T-cell (primary cell): ENCODE measurements at places on chromosomes 16 and 17. TPM values are rescaled to one million over a fixed set of nuclear protein-coding genes. Genes with fewer than 3 reads are reported as not detected.

DNA sequence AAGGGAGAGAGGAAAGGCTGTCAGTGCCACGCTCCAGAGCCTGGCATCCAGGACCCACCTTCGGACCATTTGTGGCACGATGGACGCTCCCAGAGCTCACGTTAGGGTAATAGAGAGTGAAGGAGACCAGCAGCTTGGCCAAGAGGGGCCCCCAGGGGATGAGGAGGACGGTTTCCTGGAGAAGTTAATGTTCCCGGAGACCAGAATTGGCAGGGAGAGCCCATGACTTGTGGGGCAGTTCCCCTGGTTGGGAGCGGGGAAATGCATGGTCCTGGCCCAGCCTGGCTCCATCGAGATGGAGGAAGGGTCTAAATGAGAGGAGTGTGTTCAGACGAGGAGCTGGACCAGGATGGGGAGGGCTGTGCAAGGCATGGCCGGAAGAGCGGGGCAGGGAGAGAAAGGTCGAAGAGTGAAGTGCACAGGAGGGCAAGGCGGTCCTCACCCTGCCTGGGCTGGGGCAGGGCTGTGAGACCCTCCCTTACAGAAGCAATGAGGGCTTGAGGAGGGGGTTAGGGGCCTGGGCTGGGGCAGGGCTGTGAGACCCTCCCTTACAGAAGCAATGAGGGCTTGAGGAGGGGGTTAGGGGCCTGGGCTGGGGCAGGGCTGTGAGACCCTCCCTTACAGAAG, 2.9 kb upstream of the HIC1 start:
- no peak overlapping the region for H3K4me3 ChIP-seq
- no peaks in the 10 kb centered on the region for H3K36me3 ChIP-seq
- DNase-seq, result no peak
- H3K27me3 ChIP-seq, result peaks cover 42% of the 10 kb centered on the region

MYH2 gene
- total RNA-seq, result not detected

DNA sequence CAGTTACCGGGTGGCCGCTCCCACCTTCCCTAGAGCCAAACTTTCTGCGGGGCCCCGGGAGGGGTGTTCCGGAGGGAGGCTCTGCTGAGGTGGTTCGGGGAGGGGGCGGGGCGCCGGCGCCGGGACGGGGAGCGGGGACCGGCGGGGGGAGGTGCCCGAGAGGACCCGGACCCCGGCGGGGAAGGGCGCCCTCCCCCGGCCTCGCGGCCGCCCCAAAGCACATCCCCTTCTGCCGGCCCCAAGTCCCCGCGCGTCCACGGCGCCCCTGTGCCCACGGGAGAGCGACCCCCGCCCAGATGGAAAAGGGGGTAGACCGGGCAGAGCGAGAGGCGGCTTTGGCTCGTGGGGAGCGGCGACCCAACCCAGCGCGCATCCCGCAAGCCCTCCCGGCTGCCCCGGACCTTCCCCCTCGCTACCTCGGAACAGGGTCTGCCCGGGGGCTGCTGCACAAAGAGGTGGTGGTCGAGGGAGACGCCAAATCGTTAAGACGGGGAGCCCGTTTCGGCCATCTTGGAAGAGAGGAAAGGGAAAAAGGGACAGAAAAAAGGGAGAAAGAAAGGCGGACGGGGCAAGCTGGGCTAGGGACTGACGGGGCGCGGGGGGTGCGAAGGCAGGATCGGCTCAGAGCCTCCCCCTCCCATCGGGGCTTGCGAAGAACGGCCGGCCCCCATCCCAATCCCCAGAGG, 530 bp downstream of the PCGF2 start:
- DNase-seq, result no peak
- H3K4me1 ChIP-seq, result peaks cover 36% of the 10 kb centered on the region
- H3K27me3 ChIP-seq, result peaks cover 4% of the 10 kb centered on the region
- H3K4me3 ChIP-seq, result peak overlapping the region; percentile 58
- H3K36me3 ChIP-seq, result no peaks in the 10 kb centered on the region
- no peak overlapping the region for H3K27ac ChIP-seq

GRCh38 chr17:36939052-36939801, 2.0 kb downstream of the LHX1 start:
- H3K4me3 ChIP-seq, result peak overlapping the region; percentile 68
- no peak for DNase-seq
- H3K4me1 ChIP-seq, result peaks cover 90% of the 10 kb centered on the region
- H3K36me3 ChIP-seq, result no peaks in the 10 kb centered on the region
- no peak overlapping the region for H3K27ac ChIP-seq
- peaks cover 20% of the 10 kb centered on the region for H3K27me3 ChIP-seq

GRCh38 chr17:79960788-79961522, 74.7 kb downstream of the TBC1D16 start:
- no peak overlapping the region for H3K4me3 ChIP-seq
- H3K27ac ChIP-seq, result no peak overlapping the region
- peaks cover 14% of the 10 kb centered on the region for H3K27me3 ChIP-seq
- H3K4me1 ChIP-seq, result no peaks in the 10 kb centered on the region
- DNase-seq, result no peak

KRTAP9-8 gene
- total RNA-seq, result not detected

- no peak for DNase-seq
- no peak overlapping the region for H3K4me3 ChIP-seq
- no peaks in the 10 kb centered on the region for H3K36me3 ChIP-seq
- H3K27me3 ChIP-seq, result peaks cover 3% of the 10 kb centered on the region
- H3K4me1 ChIP-seq, result no peaks in the 10 kb centered on the region
Observed at GRCh38 chr16:47849736-47850135, 306.1 kb downstream of the ABCC12 start.

- no peak for DNase-seq
- no peak overlapping the region for H3K4me3 ChIP-seq
- H3K27ac ChIP-seq, result no peak overlapping the region
- no peaks in the 10 kb centered on the region for H3K36me3 ChIP-seq
- H3K27me3 ChIP-seq, result peaks cover 27% of the 10 kb centered on the region
- H3K4me1 ChIP-seq, result no peaks in the 10 kb centered on the region
Observed at GRCh38 chr17:43625606-43626005, 36.1 kb downstream of the MEOX1 start.

GRCh38 chr16:85114909-85115567, 2.8 kb upstream of the CIBAR2 start:
- peaks cover 14% of the 10 kb centered on the region for H3K4me1 ChIP-seq
- peak overlapping the region; percentile 44 for H3K4me3 ChIP-seq
- peak overlapping the region; percentile 0 for H3K27ac ChIP-seq
